ENCODE measurements at places on chromosomes 4 and X.

DNA sequence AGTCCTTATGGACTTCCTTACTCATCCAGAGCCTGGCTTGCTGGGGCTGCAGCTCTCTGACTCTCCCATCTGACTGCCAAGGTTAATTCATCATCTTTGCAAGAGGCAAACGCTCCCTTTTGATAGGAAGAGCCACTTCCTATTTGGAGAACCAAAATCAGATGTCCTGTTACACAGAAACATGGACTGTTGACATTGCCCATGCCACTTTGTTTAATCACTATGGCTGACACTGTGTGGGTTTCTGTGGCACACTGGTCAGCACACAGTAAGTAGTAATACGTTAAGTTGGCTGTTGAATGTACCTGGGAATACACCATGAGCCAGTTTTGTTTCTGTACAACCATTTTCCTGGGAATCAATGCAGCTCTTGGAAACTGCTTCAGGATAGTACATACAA, 45.1 kb upstream of the TMEM33 start:
- ATAC-seq: no peak

DNA sequence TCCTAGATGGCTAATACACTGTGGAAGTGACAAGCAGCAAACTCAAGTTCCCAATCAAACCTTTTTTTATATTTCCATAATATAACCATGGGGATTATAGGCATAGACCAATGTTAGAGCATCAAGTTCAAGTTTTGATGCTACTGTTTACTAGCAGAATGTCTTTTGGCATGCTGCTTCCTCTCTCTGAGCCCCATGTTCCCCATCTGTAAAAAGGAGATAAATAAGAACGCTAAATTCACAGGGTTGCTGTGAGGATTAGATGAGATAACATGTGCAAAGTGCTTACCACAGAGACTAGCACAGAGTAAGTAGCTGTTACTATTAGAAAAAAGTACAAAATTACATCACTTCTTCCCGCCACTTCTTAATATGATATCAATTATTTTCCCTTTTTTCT, 18.0 kb downstream of the MBNL3 start:
- ATAC-seq: no peak

GRCh38 chrX:131970347-131970746, 52.8 kb upstream of the STK26 start:
- ATAC-seq: no peak

DNA sequence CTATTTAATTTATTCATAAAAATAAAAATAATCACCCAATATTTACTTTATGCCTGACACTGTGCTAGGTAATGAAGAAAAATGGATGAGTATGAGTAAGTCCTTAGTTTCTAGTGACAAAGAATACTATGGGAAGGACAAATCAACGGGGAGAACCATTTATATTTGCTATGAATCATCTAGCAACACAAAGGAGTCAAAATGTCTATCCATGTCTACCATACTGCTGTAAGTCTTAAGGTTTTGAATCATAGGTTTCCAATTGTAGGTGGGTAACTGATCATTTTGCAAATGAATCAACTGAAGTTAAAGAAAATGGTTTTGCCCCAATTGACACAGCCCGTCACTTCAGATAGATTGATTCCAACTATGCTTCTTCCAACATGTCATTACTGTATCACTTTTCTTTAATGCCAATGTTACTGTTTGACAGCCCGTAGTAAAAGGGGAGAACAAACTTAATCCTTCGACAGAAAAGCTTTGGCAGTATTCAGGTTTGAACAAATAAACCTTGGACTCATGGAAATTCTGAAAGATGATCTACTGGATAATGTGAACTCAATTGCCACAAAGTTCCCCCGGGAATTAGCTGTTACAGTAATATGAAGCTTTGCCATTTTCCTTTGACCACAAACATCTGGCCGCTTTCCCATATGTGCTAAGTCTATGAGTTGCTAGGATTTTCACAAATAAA, 3.2 kb downstream of the TDO2 start:
- ATAC-seq: no peak

GRCh38 chrX:70444326-70444945, at the start of gene DLG3:
Gene DLG3 (plus strand): TSS chrX:70444835. CDS start chrX:70445202, 367 bp downstream.
- ATAC-seq: peak; percentile 13

- no peak for ATAC-seq
Measured at GRCh38 chr4:182874304-182874751, 42.9 kb downstream of the DCTD start.

GRCh38 chr4:169070071-169070894, 60.2 kb upstream of the CBR4 start:
- no peak for ATAC-seq

GRCh38 chrX:69243276-69243675, 78.0 kb upstream of the PJA1 start:
- no peak for ATAC-seq

- peak; percentile 49 for ATAC-seq
Measured at GRCh38 chr4:80678413-80678812, 342.9 kb downstream of the CFAP299 start.

- no peak for ATAC-seq
Measured at GRCh38 chr4:118289794-118290193, 63.0 kb downstream of the PRSS12 start.

GRCh38 chr4:173413036-173413435, 14.1 kb upstream of the SCRG1 start:
- no peak for ATAC-seq

DNA sequence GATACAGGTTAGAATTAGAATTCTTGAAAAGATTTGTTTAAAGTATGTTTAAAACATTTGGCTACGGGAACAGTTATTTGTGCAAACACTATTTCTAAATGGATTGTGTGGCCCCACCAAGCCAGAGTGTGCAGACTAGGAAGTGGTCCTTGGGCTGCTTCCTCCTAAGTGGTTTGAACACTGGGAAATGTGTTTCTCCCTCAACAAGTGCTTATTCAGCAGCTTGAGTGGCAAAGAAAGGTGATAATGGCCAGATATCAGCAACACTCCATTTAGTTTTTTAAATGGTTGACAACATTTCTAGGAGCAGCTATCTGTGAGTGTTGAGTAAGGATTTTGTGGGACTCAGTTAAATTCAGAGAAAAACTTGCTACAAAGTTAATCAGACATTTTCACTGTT, 141.4 kb upstream of the LNX1 start:
- no peak for ATAC-seq

DNA sequence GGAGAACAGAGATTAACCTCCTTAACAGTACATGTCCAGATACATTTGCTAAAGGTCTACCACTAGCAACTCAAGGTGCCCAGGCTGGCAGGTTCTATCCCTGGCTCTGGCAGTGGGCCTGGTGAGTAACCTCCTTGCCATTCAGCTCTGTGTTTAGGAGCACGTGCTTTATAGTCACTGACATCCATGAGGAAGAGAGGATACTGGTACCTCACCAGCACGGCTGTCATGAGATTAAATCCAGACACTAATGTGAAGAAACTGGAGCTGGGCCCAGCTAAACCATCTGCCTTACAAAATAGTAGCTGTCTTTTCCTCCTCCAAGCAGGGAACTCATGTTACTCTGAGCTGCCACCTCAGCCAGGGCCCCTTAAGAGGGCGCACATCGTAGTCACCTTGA, 45.3 kb downstream of the GPRASP3 start:
- no peak for ATAC-seq

GRCh38 chr4:158704274-158704673, 18.9 kb downstream of the PPID start:
- no peak for ATAC-seq

DNA sequence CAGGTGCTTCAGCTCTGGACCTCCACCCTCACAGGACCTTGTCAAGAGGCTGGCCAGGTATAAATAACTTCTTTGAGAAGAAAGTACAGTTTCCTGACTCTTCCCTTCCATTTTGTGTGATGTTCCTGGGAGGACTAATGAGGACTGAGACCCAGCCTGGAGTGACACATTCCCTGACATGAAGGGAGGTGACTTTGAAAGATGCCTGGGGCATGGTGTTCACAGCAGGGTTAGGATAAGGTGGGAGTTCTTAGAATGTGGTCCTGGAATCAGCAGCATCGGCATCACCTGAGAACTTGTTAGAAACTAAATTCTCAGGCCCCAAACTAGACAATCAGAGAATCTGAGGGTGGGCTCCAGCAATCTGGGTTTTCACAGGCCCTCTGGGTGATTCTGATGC, 224.9 kb upstream of the BOD1L1 start:
- ATAC-seq: no peak

- no peak for ATAC-seq
Measured at GRCh38 chr4:30385650-30386049, 334.5 kb upstream of the PCDH7 start.

- no peak for ATAC-seq
Measured at GRCh38 chrX:101362757-101363156, 14.2 kb upstream of the TIMM8A start.

DNA sequence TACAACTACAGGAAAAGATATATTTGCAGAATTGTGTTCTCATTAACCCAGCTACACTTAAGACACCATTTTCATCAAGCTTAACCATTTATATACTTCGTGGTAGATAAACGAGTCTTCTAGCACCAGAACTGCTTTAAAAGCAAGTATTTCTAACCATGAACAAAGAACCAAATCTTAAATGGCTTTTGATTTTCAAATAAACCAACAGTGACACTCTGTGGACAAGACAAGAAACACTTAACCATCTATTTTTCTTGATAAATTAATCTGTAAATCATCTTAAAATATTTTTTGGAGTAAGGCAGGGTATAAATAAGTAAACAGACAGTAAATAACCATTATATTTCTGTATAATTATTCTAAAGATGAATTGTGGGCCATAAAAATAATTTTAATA, 10.2 kb downstream of the BEND2 start:
- ATAC-seq: no peak

DNA sequence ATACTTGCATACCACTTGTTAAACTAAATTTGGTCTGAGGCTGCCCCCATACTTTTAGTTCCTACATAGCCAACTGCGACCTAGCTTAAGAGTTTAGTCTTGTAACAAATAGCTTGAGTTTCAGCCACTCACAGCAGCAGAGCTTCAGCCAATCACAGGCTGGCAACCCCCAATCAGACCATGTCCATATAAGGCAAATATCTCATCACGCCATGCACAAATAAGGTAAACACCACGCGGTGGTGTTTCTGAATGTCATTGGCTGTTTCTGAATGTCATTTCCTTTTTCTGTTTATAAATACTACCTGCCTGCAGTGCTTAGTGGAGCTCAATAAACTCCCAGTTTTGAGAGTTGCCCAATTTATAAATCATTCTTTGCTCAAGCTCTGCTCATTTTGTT, 143.1 kb upstream of the MAD2L1 start:
- no peak for ATAC-seq

DNA sequence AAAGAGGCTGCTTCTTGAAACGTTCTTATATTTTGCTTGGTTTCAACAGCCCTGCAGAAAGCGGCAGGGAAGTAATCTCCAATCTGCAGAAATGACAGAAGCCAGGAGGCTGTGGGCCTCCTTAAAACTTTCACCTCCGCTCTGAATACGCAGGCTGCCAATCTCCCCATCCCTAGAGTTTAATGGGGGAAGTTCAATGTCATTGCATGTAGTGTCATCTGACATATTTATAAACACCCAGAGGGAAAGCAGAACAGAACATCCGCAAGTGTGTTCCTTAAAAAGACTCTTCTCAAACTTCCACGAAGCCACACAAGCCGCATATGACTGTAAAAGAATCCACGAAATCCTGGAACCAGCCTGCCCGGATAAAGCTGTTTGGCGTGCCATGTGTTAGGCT, 148.8 kb upstream of the TBL1X start:
- no peak for ATAC-seq

- no peak for ATAC-seq
Measured at GRCh38 chr4:102139932-102140331, 205.3 kb downstream of the SLC39A8 start.

DNA sequence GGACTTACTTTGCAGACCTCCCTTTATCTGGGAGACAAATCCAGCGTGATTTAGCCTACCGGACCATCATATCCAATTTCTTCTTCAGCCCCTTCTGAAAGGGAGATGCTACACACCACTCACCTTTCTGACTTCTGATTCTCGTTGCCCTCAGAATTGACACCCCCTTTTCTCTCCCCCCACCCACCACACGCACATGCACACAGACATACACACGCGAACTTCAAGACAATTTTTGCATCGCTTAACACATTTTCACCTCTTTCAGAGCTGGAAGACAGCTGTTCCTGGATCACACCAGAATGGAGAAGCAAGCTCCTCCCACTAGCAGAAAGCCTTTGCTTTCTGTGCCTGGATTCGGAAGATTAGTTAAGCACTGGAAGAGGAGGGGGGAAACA, 1.0 kb upstream of the SNCA start:
- ATAC-seq: no peak

- ATAC-seq: no peak
Measured at GRCh38 chr4:153566631-153567150, 100.5 kb downstream of the TMEM131L start.

DNA sequence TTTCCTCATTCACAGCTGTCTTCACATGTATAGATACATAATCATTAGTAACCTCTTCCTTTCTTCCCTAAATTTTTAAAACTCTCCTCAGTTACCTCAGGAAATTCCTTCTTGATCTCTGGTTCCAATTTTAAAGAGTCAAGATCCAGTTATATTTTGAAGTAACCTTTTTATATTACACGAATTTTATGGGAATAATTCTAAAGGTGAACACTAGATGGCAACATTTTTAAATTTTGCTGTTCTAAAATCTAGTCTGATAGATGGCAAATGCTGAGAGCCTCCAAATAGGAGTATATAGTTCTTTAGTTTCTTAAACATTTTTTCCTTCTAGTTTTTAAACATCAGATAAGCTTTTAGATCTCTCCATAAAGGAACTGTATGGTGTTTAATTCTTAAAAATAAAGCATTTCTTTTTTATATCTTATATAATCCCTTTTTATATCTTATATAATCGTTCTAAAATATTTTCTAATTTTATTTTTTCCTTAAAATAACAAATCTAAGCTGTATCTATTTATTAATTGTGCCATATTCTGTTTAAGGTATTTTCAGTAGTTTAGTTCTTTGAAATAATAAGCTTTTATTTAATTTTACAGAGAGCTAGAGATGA, 37.9 kb upstream of the PAPSS1 start:
- no peak for ATAC-seq

DNA sequence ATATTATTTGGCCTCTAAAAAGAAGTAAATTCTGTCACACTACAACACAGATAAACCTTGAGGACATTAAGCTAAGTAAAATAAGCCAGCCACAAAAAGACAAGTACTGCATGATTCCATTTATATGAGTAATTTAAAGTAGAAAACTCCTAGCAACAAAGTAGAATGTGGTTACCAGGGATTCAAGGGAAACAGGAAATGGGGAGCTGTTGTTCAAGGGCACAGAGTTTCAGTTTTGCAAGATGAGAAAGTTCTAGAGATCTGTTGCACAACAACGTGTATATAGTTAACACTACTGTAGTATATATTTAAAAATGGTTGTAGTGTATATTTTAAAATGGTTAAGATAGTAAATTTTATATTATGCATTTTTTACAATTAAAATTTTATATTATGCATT, 25.4 kb downstream of the SEC31A start:
- peak; percentile 74 for ATAC-seq

GRCh38 chr4:73865431-73866096, 3.6 kb upstream of the CXCL1 start:
- ATAC-seq: no peak
